ENCODE measurements at places on chromosomes 6 and 20. TPM values are rescaled to one million over a fixed set of nuclear protein-coding genes. Genes with fewer than 3 reads are reported as not detected.

GRCh38 chr6:20688710-20689500 is 154.6 kb downstream of the CDKAL1 start:
- DNase-seq: no peak

- peak; percentile 82 for DNase-seq
These were observed 10.0 kb downstream of the PXDC1 start for GRCh38 chr6:3741477-3741871.

DNA sequence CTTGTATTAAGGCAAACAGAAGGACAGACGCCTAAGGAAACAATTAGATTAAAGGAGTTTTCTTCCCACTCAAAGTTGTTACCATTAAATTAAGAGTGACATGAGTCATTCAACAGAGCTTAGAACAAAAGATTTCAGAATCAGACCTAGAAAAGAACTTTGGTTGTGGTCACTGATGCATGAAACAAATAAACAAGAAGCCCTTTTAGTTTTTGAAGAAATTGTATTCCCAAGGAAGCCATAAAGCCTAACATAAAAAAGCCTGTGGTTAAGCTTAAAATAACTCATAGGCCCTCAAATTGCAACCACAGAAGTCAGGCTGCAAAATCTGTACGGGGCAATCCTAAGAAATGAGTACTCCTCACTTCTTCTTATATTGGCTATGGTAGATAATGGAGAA is 17.9 kb upstream of the TRIM26 start:
- DNase-seq: no peak

GRCh38 chr20:47792021-47792618 is 6.8 kb upstream of the SULF2 start:
- peak; percentile 87 for DNase-seq

DNA sequence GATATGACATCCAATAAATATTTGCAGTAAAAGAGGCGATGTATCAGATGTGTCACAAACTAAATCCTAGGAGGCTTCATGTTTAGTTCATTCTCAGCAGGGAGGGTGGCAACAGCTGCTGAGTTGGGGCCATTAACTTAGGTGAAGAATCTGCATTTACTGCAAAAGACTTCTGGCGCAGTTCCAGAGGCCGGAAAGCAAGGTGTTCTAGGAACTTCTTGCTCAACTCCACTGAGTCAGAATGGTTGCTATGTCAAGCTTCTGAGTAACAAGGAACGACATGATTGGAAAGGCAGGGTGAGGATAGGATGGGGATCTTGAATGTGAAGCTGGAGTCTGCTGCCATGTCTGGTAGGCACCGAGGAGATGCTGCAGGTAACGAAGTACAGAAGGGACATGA is 11.7 kb downstream of the ADNP start:
- peak; percentile 21 for DNase-seq

- DNase-seq: no peak
These were observed 1061.8 kb upstream of the CITED2 start for GRCh38 chr6:140436023-140436811.

DNA sequence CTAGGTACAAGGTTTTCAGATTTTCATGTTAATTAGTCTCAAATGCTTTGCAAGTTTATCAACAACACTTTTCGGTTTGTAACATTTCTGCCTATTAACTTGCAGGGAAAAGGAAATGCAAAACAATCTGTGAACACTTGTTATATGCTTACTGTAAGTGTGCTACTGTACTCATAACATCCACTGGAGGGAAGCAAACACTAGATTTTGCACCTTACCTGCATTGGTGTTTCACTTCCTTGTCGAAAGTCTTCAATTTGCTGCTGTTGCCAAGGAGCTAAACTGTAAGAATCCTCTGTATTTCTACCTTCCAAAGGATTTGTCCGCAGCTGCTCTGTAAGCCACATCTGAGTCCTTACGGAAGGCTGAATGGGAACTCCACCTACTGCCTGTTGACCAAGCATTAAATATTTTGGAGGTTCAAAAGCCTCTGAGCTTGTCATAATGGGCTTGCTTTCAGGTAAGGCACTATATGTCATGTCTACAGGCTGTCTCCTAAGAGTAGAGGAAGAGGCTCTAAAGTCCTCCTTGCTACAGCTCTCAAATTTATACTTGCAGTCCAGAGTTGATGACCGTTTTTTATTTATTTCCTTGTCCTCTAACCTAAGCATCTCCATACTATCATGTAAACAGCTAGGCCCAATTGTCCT is 17.3 kb downstream of the PLN start:
- no peak for DNase-seq

DNA sequence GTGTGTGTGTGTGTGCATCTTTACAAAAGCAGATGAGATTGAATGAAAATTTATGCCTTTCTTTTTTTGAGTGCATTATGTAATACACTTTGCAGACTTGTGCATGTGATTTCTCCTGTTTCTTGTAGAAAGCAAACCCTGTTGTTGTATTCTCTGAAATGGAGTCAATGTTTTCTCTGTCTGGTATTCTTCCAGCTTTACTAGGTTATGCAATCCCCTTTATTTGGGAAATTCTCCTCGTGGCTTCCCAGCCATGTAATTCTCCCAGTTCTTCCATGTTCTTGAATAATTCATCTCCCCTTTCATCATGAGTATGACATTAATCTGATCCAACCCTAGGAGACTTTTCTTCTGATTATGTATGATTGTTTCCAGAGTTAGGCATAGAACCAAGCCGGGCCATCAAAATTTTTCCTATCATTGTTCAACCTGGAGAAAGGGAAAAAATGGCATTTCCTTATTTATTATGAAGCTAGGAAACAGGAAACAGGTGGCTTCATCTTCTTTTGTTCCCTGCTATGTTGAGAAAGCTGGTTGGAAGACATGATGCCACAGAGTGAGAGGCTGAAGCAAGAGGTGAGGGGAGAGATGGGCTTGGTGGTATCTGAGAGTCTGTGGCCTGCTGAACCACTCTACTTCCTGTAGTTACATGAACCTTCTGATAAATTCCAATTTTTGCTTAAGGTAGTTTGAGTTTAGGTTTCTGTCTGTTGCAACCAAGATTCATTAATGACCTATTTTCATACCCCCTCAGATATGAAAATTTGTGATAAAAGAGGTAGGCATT is 68.8 kb downstream of the PRL start:
- no peak for DNase-seq

- DNase-seq: no peak
These were observed 21.0 kb upstream of the PNISR start for GRCh38 chr6:99446076-99446475.

- DNase-seq: no peak
These were observed 85.7 kb downstream of the SHLD1 start for GRCh38 chr20:5835871-5836270.

DNA sequence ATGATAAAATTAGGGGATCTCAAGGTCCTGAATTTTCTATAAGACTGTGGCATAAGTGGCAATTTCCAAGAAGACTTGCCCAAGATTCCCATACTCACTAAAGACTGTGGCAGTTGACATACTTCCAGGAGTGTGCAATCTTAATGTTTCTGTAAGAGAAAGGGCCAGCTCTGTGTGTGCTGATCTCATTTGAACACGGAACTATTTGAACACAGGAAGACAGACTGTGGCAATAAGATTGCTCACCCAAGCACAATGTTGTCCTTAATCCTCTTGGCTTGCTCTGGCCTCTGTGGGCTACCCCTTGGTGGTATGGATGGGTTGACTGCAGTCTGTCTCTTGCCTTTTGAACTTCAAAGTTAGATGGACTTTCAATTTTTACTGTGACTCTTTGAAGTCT is 151.4 kb downstream of the PHF3 start:
- no peak for DNase-seq

DNA sequence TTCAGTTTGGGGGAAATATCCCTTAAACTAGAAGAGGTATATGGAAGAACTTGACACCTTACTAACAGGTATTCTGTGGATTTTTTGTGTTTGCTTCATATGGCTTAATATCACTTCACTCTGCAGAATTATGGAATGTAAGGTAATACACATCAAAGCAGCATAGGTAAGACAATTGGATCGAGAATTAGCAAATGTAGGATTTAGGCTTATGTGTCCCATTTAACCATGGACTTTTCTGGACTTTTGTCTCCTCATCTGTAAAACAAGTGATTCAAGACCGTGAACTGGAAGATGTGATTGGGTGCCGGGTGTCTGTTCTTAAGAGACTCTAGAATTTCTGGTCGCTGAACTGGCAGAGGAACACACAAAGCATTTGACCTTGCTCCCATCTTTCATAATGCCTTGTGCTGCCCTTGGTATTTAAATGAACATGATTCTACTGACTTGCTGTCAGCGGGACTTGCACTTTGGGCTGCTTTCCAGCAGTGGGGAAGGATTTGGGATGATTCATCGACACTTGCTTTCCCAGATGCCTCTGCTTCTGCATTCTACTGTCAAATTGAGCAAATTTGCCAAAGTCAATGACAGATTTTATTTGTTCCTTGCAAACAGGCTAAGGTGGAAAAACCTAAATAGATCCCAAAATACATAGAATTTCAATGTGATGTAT is 199.8 kb downstream of the PLCB1 start:
- no peak for DNase-seq

- DNase-seq: no peak
These were observed 471 bp upstream of the KCNQ2 start for GRCh38 chr20:63472862-63473390.

GRCh38 chr6:123064038-123064437 is 68.0 kb downstream of the CLVS2 start:
- DNase-seq: no peak

- no peak for DNase-seq
These were observed 41.3 kb downstream of the MTHFD1L start for GRCh38 chr6:150906641-150907326.

- no peak for DNase-seq
These were observed 9.7 kb upstream of the EDN1 start for GRCh38 chr6:12280458-12280857.

DNA sequence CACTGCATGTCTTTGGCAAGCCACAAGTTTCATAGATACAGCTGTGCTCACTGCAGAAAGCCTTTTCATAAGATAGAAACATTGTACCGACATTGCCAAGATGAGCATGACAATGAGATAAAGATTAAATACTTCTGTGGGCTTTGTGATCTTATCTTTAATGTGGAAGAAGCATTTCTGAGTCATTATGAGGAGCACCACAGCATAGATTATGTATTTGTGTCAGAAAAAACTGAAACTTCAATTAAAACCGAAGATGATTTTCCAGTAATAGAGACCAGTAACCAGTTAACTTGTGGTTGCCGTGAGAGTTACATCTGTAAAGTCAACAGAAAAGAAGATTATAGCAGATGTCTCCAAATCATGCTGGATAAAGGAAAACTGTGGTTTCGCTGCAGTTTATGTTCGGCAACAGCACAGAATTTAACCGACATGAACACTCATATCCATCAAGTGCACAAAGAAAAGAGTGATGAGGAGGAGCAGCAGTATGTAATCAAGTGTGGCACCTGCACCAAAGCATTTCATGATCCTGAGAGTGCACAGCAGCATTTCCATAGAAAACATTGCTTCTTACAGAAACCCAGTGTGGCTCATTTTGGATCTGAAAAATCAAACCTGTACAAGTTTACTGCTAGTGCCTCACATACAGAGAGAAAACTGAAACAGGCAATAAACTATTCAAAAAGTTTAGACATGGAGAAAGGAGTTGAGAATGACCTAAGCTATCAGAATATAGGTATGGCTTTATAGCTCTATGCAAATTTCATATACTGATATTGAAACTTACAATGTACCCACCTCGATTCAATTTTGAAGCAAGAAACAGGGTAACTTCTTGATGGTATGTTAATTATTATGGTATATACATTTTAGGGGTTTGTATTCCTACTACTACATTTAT is 23.9 kb upstream of the BAG2 start:
- DNase-seq: no peak

DNA sequence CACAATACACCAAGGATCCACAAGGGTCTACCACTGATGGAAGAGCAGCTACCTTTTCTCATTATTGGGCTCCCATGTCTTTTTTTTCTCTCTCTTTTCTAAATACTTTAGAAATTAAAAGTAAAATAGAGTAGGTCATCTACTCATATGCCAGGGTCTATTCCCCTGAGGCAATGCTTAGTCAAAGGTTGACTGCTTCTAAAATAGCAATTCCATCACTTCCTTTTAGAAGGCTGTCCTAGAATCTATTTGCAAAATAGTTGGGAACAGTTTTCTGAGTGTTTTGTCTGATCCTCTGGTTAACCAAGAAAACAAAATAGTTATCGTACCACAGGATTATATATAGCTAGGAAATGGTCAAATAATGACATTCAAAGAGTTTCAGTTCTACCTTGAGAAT is 174.1 kb downstream of the COL21A1 start:
- no peak for DNase-seq

DNA sequence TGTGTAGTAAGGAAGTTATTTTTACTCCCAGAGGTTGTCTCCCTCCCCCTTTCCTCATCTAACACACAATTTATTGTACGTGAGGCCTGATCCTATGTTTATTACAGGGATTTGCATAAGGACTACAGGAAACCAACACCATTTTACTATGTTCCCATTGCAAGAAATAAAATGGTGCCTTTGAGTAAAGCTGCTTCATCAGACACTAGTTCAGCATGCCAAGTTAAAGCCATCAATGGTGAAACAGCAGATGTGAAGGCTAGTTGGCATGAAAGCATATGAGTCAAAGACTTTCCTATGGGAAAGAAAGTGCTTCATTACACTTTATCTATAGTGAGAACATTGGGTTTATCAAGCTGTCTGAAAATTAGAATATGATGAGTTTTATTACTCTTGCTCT is 543.0 kb downstream of the GRIK2 start:
- no peak for DNase-seq

DNA sequence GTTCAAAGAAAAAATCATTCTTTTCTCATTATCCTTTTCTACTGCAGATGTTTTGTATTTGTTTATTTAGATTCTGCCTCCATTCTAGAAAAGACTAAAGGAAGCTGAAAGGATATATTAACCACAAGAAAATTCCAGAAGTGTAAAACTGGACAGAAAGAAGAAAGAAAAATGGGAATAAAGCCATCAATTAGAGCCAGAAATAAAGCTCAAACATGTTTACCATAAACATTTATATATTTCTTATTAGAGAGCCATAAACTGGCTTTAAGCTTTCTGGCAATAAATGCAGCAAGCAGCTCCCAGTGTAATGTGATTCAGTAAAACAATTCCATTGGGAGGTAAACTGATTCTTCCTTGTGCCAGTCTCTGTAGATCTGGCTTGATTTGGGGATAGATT is 244.1 kb downstream of the PTPRK start:
- DNase-seq: no peak

Gene TXLNB
- total RNA-seq: not detected

Gene PIGU
- total RNA-seq: 5.1 TPM

Gene CST2
- total RNA-seq: not detected

Gene SLPI
- total RNA-seq: 584 TPM

Gene BPIFA1
- total RNA-seq: not detected

Gene MYB
- 7.4 TPM for total RNA-seq

Gene HLA-DQB1
- 11.3 TPM for total RNA-seq

Gene BTN1A1
- not detected for total RNA-seq
